Kasumi-1 (cell line): ENCODE measurements at places on chromosomes 7 and 10.

DNA sequence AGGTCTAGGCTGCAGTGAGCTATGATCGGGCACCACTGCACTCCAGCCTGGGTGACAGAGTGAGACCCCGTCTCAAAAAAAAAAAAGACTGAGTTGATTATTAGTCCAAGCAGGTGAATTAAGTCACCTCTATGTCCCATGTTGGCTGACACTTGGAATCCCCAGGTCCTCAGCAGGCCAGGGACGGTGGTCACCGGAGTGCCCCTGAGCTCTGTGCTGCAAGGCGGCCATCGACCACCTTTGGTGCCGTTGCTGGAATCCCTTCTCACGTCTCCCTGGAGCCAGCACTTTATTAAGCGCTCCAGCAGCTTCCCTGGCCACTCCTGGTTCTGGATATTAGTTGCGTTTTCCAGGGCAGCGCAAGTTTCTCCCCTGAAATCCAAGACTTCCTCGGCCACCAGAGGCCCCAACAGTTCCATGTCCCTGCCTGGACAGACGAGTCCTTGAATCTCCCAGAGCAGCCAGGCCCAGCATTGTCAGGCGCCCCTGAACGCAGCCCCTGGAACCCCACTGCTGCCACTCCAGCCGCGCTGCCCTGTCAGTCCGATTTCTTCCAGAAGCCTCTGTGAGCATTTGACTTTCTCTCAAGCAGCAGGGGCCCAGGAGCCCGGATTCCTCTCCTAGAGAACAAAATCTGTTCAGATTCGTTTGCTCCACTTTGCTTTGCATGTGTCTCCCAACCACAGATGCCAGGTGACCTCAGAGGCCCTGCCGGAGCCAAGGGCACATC lies 38.4 kb upstream of the FOXL3 start:
- DNase-seq = no peak

DNA sequence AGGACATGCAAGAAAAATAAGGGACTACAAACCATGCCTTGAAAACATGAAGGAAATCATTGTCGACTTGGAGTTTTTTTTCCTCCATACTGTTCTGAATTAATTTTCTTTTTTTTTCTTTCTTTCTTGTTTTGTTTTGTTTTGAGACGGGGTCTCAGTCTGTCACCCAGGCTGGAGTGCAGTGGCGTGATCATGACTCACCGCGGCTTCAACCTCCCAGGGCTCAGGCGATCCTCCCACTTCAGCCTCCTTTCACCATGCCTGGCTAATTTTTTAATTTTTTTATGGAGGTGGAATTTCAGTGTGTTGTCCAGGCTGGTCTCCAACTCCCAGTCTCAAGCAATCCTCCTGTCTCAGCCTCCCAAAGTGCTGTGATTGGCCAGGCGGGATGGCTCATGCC lies 11.6 kb downstream of the UCMA start:
- DNase-seq = no peak

DNA sequence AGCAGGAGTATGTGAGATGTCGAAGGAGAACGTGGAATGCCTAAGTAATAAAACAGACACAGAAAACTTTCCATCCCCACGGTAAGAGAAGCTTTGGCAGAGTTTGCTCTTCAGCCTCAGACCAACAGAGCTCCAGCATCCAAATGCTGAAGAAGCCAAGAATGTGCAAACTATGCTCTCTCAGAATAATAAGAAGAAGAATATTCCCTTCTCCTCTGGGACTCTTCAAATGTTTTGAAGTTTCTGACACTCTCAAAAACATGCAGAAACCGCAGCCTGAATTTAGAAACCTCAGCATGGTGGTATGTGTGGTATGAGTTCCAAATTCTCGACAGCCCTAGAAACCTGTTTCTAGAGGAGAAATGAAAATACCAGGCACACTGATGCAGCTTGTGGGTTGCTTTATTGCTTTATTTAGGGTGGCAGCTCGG lies 113.3 kb downstream of the KCNMA1 start:
- DNase-seq = no peak

DNA sequence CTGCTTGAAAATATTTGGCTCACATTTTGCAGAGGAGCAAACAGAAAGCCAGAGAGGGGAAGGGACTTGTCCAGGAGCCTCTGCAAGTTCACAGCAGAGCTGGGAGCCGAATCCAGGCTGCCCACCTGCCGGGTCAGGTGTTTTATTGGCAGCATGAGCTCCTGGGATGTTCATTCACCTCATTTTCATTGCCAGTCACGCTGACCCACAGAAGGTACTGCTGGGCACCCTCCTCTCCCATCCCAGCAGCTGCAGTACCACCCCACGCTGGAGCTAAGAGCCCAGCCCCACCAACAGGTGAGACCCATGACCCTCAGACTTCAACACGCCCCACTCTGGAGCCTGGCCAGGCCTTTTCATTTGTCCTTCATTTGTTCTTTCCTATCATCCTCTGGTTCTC lies 102.7 kb downstream of the GRID1 start:
- DNase-seq = no peak

GRCh38 chr7:93262535-93262934 lies 30.4 kb downstream of the VPS50 start:
- DNase-seq = no peak

DNA sequence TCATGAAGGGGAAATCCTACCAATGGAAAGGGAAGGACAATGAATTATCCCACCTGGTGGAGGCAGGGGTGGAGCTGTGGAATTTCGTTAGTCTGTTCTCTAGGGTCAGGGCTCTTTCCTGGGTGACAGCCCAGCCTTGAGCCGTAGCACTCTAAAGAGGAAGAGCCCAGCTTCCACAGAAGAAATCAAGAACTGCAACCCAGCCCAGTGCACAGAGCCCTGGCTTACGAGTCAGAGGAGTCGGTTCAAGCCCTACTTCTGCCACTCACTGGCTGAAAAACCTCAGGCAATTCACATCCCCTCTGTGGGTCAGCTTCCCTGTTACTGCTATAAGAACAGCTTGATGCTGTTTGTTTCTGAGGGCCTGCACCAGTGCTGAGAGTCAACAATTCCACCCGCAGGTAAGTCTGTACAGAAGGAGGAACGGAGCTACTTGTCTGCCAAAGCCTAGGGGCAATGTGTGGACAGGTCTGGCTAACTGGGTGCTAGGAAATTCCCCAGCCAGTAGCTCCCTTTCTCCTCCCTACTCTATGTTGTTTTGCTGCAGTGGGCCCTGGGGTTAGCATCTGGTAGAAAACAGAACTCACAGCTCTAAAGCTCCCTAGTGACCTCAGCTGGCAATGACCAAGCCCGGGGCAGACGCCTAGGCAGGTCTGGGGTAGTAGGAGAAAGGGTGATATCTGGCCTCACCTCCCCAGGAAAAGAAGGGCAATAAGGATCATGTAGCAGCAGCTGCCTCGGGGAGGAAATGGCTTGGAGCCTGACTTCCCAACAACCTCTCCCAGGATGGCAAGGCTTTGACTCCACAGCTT lies 3.3 kb downstream of the AVPI1 start:
- peak; percentile 44 for DNase-seq

GRCh38 chr7:5584096-5584495 lies 160.5 kb upstream of the TNRC18 start:
- no peak for DNase-seq

GRCh38 chr7:121440857-121441503 lies 44.9 kb upstream of the FAM3C start:
- no peak for DNase-seq

- no peak for DNase-seq
Observed at GRCh38 chr7:119761776-119762175, 511.2 kb upstream of the KCND2 start.

DNA sequence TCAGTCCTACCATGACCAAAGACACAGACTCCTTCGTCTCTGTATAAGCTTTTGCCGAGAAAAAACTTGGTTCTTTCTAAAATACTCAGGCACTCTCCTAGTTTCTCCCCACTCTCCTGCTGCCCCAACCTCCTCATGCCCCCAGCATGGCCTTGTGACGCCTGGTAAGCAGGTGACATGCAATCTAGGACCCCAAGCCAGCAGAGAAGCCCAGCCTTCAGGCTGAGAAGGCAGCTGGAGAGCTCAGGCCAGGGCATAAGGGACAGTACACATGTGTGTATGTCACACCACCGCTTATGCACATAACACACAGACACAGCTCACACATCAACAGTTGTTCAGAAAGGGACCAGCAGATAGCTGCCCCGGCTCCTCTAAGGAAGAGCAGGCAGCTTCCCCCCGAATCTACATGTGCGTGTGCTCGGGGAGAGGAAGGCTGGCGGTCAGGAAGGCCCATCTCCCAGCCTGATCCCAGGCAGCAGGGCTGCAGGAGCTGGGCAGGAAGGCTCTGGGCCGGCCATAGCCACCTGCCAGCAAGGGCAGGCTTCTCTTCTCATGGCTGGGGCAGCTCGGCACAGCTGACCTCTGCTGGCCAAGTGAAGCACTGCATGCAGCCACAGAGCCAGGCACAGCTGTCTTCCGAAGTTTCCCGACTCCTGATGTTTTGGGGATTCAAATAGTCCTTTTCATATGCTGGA lies 8.5 kb downstream of the DDX56 start:
- peak; percentile 75 for DNase-seq

DNA sequence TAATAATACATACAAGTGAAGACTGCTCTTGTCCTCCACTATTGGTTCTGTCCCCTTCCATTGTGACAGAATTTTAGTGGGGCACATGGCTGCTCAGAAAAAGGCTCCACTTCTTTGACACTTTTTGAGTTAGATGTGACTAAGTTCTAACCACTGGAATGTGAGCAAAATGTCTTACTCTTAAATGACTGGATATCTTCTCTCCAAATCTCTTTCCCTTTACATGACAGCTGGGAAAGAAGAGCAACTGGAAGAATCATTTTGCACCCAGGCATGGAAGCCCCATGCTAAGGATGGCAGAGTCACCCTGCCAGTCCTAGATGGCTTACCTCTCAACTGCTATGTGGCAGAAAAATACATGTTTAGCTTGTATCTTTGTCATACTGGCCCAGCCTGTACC lies 97.7 kb downstream of the CACNA2D1 start:
- no peak for DNase-seq

DNA sequence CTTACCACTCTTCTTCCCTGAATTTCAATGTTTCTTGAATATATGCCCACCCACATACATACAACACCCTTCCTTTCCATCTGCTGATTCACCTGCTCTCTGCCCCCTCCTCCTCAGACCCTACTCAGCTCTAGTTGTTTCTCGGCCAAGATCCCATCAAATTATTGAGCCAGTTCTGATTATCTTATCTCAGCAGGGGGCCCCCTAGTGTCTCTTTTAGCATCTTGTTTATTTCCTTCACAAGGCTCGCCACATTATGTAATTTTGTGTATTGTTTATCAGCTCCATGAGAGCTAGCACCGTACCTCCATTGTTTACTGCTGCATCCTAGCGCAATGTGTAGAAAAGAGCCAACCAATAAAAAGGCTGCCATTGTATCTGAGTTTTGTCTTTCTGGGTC lies 71.9 kb downstream of the FAM13C start:
- no peak for DNase-seq

DNA sequence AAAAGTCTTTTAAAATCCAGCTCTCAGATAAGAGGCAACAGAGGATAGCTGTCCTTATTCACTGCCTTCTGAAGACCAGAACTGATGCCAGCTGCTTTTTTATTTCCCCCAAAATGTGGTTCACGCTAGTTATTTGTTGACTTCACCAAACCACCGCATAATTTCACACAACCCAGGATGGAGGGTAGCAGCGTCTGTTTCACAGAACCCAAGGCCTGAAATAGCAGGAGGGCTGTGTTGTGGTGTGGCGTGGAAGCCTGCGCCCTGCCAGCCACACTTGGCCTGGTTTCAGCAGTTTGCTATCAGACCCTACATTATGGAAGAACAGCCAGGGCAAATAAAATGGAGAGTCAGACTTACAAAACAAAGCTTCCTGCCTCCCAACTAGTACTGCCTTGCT lies 155.4 kb downstream of the DYNC1I1 start:
- no peak for DNase-seq

DNA sequence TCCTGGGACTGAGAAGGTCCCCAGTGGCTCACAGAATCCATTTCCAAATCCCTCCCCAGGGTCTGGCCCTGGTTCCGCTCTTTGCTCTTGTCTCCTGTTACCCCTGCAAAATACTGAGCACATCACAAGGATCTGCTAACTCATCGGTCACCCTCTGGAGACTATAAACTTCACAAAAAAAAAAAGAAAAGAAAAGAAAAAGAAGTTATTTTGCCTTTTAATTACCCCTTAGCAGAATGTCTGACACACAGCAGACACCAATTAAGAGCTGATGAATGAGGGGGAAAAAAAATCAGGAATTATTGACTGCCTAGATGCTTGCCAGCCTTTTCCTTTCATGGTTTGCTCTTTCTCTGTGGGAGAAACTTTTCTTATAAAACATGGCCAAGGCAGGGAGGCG lies 578.7 kb downstream of the GRID1 start:
- DNase-seq = no peak

- DNase-seq = no peak
Observed at GRCh38 chr10:72252972-72253371, 20.8 kb upstream of the DDIT4 start.

DNA sequence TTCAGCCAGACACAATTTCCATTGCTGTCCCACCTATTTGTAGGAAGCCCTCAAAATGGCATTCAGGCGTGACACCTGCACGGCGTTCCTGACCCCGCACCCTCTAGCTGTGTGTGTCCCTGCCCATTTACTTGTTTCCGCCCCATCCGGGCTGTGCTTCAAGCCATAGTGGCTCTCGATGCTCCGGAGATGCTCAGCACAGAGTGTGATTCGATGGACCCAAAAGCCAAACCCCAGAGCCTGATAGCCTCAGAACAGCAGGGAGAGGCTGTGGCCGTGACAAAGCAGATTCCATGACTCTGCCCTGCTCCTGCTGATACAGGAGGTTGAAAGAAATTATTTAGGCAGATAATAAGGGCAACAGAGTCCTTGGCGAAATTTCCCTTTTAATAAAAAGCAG lies 13.4 kb downstream of the BUD31 start:
- no peak for DNase-seq

- DNase-seq = no peak
Observed at GRCh38 chr10:49189422-49189821, 1.2 kb upstream of the TMEM273 start.

- DNase-seq = no peak
Observed at GRCh38 chr7:121397822-121398221, 1.7 kb upstream of the FAM3C start.

- DNase-seq = no peak
Observed at GRCh38 chr7:91353848-91354247, 89.6 kb downstream of the FZD1 start.

- DNase-seq = no peak
Observed at GRCh38 chr10:116216676-116217075, 56.3 kb downstream of the GFRA1 start.

GRCh38 chr10:52485462-52485861 lies 171.4 kb downstream of the DKK1 start:
- no peak for DNase-seq

- no peak for DNase-seq
Observed at GRCh38 chr7:139695588-139695987, 82.2 kb downstream of the HIPK2 start.
